ENCODE measurements at places on chromosomes 7 and 10.

DNA sequence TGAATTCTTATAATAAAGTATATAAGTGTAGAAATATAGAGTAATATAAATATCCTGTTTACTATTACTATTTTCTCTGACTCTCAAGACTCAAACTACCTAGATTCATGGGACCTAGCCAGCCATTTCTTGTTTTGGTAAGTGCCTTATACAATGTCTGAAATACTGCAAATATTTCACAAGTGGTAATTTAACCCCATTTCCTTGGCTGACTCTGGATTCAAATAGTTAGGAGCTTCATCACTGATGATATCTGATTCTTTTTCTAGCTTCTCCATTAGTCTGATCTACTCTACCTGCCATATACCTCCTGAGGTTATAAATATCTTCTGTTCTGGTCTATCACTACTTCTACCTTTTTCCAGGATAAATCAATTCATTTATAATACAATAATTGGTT, 6.4 kb upstream of the RALA start:
- no peak for DNase-seq

- no peak for DNase-seq
These were observed 556.9 kb downstream of the DNAJB9 start for GRCh38 chr7:109126404-109127050.

DNA sequence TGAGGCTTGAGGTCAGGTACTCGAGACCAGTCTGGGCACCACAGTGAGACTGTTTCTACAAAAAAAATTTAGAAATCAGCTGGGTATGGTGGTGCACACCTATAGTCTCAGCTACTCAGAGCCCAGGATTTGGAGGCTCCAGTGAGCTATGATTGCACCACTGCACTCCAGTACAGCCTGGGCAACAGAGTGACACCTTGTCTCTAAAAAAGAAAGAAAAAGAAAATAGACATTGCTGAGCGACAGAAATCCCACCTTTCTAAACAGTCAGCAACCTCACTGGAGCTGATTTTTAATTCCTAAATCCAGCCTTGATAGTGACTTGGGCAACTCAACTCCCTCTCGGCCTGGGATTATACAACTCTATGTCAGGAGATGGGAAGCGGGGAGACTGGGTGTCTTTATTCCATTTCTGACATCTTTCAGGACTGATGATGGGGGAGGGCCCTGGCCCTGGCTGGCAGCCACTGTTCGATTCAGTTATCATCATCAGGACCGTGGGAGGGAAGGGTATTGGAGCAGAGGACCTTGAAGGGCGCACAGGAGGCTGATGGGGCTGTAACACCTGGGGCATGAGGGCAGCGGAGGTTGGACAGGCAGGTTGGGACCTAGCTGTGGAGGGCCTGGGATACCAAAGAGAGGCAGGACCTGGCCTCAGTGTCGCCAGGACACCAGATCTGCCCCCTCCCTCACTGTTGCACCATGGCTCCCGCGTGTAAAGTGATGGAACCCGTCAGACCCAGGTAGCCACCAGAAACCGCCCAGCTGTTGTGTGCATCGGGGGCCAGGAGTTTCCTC, 14.7 kb downstream of the HSPB1 start:
- DNase-seq: no peak

- no peak for DNase-seq
These were observed 27.7 kb upstream of the VAX1 start for GRCh38 chr10:117165538-117166417.

GRCh38 chr7:4240520-4241303, 441.4 kb upstream of the FOXK1 start:
- no peak for DNase-seq

DNA sequence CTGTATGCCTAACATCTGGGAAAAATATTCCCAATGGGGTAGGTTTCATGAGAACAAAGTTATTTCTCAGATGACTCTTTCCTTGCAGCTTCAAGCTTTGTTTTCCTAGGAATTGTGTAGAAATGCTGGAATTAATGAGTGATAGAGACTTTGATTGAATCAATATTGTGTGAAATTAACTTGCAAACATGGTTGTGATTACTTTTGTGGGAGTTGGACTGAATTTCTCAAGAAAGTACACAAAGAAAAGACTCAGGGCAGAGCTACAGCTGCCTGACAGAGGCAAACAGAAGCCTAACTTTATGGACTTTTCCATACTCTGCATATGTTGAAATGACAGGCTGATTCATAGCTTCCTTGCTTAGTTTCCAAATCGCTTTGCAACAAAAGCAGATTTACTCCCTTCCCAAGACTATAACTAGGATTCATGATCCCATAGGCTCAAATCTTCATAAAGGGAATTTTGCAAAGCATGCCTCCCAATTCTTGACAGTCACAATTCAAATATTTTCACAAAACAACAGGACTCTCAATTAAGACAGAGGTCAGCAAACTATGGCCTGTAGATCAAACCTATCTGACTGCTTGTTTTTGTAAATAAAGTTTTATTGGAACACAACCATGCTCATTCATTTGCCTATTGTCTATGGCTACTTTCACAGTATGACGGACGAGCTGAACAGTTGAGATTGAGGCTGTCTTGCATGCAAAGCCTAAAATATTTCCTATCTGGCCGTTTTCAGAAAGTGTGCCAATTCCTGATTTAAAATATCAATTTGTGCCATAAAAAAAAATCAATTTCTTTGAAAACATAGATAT, 27.6 kb downstream of the NRP1 start:
- no peak for DNase-seq

Measured in stimulated activated CD8-positive, alpha-beta memory T cell treated with anti-CD3 and anti-CD28 coated beads, Interleukin-2, amount 100 ng/mL, for 1 hour (primary cell).